ENCODE measurements at places on chromosomes 11 and 22. TPM values are rescaled to one million over a fixed set of nuclear protein-coding genes. Genes with fewer than 3 reads are reported as not detected.

DNA sequence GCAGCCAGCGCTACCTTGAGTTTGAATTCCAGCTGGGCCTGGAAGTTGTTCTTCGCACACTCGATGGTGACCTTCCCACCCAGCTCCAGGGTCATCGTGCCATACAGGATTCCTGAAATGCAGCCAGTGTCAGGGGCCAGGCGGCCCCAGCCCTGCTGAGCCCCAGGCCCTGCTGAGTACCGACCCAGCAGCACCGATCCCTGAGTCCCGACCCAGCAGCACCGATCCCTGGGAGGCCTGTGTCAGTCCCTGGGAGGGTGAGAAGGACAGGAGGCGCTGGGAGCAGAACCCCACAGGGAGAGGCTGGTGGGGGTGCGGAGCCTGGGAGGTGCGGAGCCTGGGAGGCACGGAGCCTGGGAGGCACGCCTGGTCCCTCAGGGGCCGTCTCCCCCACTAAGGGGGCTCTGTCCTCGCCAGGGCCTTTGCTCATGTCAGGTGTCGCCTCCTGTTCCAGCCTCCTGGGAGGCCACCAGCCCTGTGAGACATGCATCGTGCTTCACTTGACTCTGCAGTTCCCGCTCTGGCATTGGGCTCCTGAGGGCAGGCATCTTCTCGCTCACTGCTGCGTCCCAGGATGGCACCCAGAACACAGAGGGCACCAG lies 37.1 kb upstream of the CARS1 start:
- H3K4me3 ChIP-seq: no peak overlapping the region
- no peaks in the 10 kb centered on the region for H3K27me3 ChIP-seq
- H3K36me3 ChIP-seq: no peaks in the 10 kb centered on the region
- H3K4me1 ChIP-seq: peaks cover 4% of the 10 kb centered on the region

DNA sequence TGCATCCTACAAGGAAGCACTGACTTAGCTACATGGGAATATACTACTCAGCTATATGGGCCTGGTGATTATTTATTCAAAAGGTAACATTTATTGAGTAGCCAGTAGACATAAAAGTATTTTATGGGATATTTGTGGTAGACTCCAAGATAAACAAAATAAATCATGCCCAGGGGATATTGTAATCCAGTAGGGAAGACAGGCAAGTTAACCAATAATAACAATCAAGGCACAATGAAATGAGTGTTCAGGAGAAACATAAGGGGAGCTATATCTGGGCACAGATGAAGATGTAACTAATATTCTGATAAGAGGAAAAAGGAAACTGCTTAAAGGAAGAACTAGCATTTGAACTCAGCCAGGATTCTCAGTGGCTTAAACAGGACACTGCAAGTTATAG lies 161.4 kb upstream of the MTNR1B start:
- H3K27ac ChIP-seq: no peak overlapping the region
- H3K4me3 ChIP-seq: no peak overlapping the region
- no peaks in the 10 kb centered on the region for H3K27me3 ChIP-seq
- no peaks in the 10 kb centered on the region for H3K36me3 ChIP-seq
- H3K4me1 ChIP-seq: no peaks in the 10 kb centered on the region

GRCh38 chr11:126157326-126158030 lies 54.0 kb downstream of the RPUSD4 start:
- peaks cover 5% of the 10 kb centered on the region for H3K4me1 ChIP-seq
- no peaks in the 10 kb centered on the region for H3K27me3 ChIP-seq
- no peak for DNase-seq

TPBGL gene
- total RNA-seq: 0.69 TPM

SMTNL1 gene
- not detected for total RNA-seq
